ENCODE measurements at places on chromosomes 12 and 14.

DNA sequence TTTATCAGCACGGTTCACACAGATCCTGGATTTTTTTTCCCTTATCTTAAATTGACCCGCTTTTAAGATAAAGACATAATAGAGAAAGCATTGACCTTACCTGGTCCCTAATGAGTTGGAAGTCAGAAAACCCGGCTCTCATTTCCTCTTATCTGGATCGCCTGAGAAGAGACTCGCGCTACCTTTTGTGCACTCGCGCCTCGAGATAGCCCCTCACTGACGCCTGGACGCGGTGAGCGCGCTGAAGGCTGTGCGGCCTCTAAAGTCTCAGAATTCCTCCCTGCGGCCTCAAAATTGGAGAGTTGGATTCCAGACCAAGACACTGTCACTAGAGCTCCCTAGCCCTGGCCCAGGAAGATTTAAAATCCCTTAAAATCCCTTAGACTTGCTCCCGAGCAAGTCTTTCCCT is 7.0 kb downstream of the NKX2-1 start:
- DNase-seq: no peak

DNA sequence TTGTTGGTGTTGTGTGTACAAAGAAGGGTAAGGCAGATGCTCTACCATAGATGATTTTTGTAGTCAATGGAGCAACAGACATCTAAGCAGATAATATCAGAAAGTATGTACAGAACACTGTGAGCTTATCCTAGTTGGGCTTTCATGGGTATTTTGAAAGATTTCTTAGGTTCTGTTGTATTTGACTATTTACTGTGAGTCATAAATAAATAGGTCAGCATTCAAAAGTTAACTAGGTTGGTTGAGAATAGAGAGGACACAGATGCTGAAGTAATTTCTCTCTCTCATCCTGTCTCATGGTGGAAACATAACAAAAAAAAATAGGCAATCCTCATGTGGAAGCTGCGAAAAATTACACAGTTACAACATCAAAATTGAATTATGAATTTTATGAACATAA is 413.5 kb downstream of the CCDC91 start:
- no peak for DNase-seq

- no peak for DNase-seq
Measured at GRCh38 chr14:60482743-60483142, 3.1 kb downstream of the C14orf39 start.

DNA sequence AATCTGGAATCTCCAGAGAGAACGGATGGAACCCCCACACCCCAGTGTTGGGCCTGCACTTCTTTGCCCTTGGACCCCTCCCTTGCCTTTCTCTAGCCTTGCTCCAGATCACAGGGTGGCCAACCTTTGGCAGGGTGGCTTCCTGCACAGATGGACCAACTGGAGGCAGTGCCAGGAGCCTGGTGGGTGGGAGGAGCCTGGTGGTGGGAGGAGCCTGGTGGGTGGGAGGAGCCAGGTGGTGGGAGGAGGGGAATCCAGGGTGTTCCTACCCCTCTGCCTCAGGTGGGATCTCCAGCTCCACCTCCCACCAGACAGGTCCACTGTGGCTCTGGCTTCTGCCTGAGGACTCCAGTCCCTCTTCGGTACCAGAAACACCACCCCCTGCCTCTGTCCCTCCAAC is 15.0 kb upstream of the ORAI1 start:
- DNase-seq: peak; percentile 8
